ENCODE measurements at places on chromosomes 4 and X. TPM values are rescaled to one million over a fixed set of nuclear protein-coding genes. Genes with fewer than 3 reads are reported as not detected.

GRCh38 chr4:159855731-159856130 is 752.9 kb downstream of the RAPGEF2 start:
- DNase-seq, result no peak

- DNase-seq, result no peak
These were observed 223.1 kb downstream of the CLCN4 start for GRCh38 chrX:10379878-10380277.

Gene MAGEB1
- total RNA-seq, result not detected

Gene PHKA1
- total RNA-seq, result 10.1 TPM

DNA sequence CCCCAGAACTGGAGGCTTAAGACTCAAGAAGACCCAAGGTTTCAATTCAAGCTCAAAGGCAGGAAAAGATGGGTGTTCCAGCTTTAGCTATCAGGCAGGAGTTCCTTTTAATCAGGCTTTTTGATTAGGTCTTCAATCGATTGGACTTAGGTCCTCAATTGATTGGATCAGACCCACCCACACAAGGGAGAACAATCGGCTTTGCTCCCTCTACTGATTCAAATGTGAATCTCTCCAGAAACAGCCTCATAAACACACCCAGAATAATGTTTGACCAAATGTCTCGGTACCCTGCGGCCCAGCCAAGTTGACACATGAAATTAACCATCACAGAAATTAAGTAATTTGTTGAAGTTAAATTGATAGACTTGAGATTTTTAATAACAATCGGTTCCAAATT is 917.1 kb upstream of the FTHL17 start:
- no peak for DNase-seq

DNA sequence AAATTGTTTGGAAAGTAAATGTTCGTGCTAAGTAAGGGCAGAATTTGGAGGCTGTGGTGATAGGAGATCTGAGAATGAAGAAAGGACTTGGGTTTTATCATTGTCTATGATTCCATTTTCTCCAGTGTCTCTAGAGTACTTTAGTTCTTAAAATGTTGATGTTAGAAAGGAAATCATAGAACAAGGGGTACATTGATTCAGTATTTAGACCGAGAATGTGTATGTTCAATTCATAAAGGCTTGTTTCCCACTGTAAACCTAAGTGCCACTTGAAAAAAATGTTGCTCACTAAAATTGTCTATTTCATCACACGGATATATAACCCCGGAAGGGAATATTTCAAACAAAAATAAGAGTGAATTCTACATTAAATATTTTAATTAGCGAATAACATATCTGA is 159.3 kb upstream of the ETNPPL start:
- no peak for DNase-seq

DNA sequence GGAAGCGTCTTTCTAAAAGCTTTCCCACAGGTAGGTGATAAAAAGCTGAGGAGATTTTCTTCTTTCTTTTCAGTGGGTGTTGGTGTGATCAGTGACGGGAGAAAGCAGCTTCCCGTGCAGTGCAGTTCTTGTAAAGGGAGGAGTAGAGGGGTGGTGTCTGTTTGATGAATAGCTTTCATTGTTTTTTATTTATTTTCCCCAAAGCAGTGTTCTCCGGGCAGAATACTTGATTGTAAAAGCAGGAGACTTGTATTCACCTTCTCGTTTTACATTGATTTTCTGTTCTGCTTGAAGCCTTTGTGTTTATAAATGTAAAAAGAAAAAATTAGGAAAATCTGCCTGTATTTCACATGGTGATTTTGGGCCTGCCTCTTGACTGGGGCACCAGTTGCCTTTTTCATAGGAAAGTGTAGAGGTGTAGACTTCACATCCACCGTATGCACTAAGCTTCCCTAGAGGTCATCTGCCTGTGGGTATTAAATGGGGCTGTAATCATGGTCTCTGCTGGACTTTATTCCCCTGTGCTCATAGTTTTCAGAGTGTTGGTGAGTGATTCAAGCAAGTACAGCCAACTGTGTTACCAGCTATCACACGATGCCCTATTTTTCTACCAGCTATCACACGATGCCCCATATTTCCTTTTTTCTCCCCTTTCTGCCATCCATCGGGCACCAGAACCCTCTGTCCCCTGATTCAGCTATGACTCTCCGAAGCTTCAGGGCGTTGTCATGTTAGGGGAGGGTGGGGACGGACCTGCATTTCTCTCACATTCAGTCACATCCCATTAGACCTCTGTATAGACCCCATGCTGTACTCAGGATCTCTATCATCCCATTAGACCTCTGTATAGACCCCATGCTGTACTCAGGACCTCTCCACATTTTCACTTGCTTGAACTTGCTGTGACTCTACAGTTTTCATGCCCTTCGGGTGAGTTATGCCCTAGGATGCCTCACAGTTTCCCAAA is 526.5 kb downstream of the TRIML1 start:
- DNase-seq, result no peak

Gene SRPK3
- 0.30 TPM for total RNA-seq

DNA sequence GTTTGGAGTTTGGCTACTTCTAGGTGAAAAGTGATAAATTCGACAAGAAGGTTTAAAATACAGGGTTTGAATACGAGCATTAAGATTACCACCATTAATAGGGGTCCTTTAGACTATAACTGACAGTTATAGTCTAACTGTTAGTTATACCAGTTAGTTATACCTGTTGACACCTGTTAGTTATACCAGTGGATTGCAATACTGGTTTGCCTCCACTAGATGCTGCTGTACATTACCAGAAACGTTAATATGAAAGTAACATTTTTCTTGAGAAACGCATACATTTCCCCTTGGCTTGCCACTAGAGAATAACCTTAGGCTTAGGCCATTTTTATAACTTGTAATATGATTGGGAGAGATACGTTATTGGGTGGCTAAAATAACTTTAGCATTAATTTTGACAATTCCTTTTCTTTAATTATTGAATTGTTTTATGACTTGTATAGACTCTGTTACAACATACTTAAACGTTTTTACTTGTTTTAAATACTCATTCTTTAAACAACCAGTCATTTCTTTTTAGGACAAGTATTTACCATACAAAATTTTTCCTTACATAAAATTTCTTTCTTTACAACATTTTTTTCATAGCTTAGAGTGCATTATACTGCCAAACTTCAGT is 911.2 kb downstream of the FSTL5 start:
- no peak for DNase-seq

DNA sequence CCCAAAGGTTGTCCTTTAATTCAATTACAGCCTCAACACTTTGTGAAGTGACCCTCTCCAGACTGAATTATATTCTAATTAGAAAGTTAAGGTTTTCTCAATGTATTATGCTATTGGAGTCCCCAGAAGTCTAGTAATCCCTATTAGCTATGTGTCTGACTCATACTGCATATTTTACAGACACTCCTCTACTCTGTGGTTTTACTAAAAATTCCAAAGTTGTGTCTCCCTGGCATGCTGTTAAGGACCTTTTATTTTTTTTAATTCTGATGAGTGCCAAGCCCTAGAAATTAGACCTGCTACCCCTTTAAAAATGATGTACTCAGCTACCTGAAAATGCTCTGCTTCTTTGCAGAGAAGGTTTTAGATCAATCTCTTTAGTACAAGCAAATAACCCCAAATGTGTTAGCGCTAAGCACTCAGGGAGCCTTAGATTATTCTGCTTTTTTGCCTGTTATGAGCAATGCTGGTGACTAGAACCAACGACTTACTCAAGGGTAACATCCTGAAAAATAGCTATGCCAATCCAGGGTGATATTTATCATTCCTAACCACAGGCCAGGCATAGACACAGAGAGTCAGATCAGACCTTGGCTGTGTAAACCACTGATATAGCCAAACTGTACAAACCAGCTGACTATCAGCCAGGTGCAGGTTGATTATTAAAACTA is 26.1 kb upstream of the CXCL13 start:
- DNase-seq, result no peak

Gene NDST4
- total RNA-seq, result 1.3 TPM

- no peak for DNase-seq
These were observed 127.5 kb upstream of the OTUD4 start for GRCh38 chr4:145307763-145308430.

DNA sequence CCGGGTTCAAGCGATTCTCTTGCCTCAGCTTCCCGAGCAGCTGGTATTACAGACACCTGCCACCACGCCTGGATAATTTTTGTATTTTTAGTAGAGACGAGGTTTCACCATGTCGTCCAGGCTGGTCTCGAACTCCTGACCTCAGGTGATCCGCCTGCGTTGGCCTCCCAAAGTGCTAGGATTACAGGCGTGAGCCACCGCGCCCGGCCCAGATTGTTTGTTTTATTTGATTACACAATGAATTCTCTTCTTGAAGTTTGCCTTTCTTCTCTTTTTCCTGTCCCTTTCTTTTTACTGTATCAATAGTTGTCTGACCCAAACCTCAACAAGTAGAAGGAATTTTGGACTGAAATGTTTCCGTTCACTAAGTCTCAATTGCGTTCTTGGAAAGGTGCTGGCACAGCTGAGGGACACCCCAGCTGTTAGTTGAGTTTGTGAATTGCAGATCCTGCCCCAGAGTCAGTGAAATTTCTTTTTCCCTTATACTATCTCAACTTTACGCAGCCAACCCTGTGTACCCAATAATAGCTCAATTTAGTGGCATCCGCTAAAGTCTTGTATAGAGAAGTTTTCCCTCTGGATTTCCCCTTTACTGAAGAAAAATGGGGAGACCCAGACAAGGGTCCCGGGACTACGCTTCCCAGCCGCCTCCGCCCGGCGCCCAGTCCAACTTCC is 639 bp upstream of the MTM1 start:
- no peak for DNase-seq

Gene PASD1
- not detected for total RNA-seq

Gene CACNA1F
- 0.05 TPM for total RNA-seq

Gene INPP4B
- total RNA-seq, result 7.0 TPM

- no peak for DNase-seq
These were observed 56.4 kb downstream of the PDGFC start for GRCh38 chr4:156915221-156915620.

- no peak for DNase-seq
These were observed 25.4 kb downstream of the RBPJ start for GRCh38 chr4:26346203-26346620.

DNA sequence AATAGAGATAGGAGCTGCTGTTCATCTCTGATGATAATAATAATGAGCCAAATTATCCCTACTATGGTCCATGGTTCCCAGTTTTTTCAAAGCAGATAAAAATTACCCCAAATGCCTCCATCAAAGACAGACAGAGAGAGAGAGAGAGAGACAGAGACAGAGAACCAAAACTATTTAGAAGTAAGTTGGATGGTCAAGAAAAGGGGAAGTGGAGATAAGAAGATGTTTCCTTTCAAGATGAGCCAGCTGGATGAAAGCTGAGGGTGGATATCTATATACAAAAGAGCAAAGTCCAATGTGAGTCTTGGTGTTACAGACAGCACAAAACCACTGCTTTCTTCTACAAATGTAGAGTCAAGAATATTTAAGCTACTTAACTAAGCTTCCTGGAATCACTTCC is 173.9 kb downstream of the GRIA3 start:
- DNase-seq, result no peak

DNA sequence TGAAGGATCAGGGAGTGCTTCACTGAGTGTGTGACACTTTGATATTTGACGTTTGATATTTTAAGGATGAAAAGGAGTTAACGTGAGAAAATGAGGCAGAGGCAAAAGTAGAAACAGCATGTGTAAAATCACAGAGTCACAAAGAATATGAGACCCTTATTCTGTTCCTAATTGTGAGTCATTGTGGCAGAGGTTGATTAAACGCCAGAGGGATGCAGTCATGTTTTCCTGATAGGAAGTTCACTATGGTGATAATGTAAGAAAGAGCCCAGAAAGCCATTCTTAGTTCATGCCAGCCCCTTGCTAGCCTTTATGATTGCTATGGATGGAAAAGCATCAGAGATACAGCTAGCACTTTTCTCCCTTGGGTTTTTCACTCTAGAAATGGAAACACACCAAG is 33.5 kb upstream of the IGSF1 start:
- DNase-seq, result no peak

DNA sequence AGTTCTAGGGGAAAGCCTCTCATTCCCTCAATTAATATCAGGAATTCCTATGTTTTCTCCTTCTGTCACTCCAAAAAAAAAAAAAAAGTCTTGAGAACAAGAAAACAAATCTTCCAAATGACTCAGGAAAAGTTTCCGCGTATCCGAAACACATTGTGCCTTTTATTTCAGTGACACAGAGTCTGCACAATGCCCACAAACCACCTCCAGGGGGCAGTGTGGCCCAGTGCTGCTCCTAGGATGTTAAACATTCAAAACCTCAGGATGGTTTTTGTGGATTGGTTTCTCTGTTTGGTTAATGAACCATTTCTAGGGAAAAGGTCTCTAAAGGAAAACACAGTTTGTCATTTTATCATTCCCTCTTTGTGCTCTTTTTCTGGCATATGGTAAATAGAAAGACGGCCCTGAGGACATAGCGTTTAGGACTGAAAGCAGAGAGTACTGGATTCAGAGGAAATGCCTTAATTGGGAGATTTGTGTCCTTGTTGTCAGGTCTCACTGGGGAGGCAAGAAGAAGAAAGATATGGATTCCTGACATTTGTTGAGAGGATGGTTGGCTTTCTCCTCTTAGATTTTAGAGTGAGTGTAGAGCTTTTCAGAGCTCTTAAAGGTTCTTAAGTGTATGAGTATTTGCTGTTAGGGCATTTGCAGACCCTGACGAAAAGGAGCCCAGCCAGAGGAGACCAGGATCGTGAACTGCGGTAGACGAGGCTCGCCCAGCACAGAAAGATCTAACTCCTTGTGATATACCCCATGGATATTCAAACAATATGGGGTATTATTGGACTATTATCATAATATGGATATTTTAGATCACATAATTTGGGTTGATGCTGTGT is 65.7 kb upstream of the MAP9 start:
- DNase-seq, result peak; percentile 78

DNA sequence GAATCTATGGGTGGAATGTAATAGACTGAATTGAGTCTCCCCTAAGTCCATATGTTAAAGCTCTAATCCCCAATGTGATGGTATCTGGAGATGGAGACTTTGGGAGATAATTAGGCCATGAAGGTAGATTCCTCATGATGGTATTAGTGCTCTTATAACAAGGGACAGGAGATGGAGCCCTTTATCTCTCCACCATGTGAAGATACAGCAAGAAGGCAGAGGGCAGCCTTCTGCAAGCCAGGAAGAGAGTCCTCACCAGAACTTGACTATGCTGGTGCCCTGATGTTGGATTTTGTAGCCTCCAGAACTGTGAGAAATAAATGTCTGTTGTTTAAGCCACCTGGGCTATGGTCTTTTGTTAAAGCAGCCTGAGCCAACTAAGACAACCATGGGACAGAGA is 76.4 kb upstream of the F8A3 start:
- DNase-seq, result no peak

DNA sequence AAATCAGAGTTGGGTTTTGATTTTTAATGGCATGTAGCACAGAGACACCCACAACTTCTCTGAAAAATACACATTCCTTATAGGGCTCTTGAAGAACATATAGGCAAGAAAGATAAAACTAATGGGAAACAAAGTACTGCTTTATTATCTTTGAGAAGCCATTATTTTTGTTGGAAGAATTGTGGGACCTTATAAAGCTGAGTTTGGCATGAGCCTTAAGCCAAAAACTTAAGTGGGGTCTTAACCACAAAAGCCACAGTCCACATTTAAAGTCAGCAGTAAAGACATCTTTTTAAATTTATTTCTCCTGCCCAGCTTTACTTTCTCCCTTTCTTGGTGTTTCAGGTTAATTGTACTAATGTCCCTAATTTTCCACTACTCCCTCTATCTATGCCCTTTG is 1297.3 kb downstream of the C4orf33 start:
- DNase-seq, result no peak

- no peak for DNase-seq
These were observed 36.3 kb downstream of the DTHD1 start for GRCh38 chr4:36317721-36318120.

- DNase-seq, result no peak
These were observed 159.7 kb downstream of the ARHGAP10 start for GRCh38 chr4:147891476-147892115.

GRCh38 chr4:26084414-26084813 is 170.4 kb downstream of the SMIM20 start:
- DNase-seq, result no peak
